ENCODE measurements at places on chromosomes 2 and 18. TPM values are rescaled to one million over a fixed set of nuclear protein-coding genes. Genes with fewer than 3 reads are reported as not detected.

DNA sequence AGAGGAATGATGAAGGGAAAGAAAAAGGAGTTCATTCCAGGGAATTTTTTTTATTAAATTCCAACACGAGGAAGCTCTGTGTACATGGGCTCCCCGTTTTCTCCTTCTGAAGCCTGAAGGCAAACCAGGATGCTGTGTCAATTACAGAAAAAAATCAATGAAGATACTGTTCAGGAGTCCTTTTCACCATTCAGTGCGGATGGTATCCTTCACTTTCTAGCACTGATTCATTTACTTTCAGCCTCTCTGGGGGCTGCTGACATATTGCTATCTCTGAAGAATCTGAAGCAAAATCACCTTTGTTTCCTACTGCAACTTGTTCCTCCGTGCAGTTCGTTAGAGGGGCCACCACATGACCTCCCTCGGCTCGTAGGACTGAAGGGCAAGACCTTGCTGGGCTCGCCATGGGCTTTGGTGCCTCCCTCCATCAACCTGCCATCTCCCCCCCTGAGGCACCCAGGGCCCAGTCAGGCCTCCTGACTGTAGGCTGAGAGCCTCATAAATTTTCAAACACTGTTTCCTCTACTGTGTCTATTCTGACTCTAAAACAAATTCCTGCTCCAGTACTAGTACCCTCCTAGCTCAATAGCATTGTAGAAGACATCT is 25.5 kb upstream of the ST8SIA3 start:
- no peak for DNase-seq

DNA sequence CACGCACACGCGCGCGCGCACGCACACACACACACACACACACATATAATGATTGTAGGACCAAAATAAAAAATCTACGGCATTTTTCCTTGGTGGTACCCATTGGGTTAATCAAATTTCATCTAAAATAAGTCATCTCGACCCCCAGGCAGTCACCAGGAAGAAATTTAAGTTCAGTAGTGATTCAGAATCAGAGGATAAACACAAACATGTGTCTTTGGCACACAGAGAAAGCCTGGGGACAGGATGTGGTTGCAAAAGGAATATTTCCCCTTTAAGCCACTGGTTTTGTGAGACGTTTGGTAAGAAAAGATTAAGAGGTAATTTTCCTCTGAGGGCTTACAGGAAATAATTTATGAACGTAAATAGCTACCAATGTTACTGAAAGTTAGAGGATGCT is 171.6 kb upstream of the PIEZO2 start:
- DNase-seq, result no peak

DNA sequence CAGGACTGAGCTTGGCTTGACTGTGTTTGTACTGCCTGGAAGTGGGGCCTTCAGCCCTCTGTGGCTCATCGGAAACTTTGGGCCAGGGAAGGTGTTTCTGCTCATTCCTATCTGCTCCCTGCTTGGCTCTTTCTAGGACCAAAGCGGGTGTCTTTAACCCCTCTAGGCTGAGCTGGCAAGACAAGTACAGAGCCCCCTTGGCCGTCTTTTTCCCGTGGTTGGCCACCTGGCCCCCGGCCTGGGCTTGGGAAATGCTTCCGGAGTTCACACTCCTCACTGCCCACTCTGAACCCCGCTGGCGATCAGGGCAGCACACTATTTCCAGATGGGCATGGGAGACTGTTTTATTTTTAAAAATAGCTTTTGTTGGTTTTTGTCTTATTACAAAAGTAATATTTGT is 243.0 kb downstream of the DYSF start:
- no peak for DNase-seq

DNA sequence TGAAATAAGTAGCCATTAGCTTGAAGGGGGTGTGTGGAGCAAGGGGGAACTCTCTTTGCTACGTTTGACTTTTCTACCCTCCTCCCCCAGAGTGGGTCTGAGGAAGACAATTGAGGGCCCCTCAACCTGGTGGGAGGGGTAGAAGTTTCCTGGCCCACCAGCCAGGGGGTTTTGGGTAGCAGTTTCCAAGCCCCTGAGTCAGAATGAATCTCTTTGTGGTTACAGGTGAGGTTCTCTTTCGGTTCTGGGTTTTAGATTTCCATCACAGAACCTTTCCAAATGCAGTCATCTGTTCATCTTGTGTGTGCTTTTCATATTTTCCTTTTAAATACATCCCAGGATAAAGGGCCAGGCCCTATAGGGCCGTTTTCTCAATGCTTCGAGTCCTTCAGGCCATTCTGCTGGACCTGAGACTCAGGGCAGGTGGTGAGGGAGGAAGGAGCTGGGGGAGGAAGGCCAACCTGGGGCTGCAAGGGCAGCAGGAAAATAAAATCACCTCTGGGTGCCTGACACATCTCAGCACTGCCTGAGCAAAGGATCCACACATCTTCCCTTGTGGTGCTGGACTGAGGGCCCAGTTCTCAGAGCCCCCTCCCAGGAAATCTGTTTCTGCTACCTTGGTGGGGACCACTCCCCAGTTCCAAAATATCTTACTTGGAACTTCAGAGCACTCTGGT is 4.7 kb downstream of the LBH start:
- no peak for DNase-seq

- DNase-seq, result no peak
These were observed 204.6 kb downstream of the CTNNA2 start for GRCh38 chr2:79717364-79718007.

DNA sequence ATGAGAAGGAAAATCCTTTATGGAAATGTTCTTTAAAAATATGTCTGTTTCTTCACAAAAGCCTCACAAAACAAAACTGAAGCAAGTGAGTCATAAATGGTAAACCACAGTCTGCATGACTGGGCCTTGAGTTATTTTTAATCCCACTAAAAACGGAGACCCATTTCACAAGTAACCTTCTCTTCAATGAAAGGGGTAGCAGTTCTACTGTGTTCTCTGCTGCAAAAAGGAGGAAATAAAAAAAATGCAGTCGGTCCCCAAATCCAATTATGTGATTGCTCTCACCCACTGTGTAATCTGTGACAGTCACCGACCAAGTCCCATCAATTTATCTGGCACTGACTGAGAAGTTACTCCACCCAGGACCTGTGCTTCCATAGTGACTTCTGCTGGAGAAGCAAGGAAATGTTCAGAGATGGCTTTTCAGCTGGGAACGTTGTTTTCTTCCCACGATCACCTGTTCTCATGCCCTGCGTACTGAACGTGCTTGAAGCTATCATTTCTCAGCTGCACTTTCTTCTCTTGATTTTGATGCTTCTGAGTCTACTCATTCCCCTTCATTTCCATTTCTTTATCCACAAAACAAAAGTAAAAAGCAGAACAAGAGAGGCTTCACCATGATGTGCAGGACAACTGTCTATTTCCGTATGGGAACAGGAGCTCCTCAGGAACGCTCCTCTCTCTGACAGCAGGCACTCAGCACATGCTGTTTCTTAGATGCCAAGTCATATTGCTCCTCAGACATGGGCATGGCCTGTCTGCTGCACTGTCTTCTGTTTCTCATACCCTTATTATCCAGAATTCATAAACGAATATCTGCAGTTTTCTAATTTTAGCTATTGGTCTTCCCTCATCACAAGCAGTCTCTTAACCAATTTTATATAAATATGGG is 80.0 kb upstream of the TMEM200C start:
- DNase-seq, result no peak

DNA sequence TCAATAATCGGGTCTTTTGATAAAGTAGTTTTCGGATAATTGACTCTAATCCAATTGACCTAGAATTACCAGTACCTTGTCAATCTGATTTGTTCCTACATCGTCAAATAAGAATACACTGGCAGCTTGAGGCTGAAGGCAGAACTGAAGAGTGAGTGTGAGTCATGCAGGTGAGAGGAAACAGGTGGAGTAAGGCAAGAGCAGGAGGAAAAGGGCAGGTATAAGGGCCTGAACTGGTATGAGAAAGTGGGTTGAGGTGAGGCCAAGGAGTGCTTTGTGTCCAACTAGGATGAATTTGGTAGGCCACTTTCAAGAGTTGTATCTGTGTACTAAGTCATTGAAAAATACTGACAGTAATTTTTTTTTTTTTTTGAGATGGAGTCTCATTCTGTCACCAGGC is 186.0 kb downstream of the ZNF385B start:
- DNase-seq, result no peak

- DNase-seq, result no peak
These were observed 51.2 kb downstream of the MAP3K20 start for GRCh38 chr2:173126819-173127218.

GRCh38 chr2:242004223-242004901 is 134.8 kb downstream of the RTP5 start:
- DNase-seq, result no peak

- DNase-seq, result no peak
These were observed 31.5 kb upstream of the HAAO start for GRCh38 chr2:42823744-42824453.

- DNase-seq, result no peak
These were observed 1821.8 kb upstream of the PIK3C3 start for GRCh38 chr18:40133253-40133652.

DNA sequence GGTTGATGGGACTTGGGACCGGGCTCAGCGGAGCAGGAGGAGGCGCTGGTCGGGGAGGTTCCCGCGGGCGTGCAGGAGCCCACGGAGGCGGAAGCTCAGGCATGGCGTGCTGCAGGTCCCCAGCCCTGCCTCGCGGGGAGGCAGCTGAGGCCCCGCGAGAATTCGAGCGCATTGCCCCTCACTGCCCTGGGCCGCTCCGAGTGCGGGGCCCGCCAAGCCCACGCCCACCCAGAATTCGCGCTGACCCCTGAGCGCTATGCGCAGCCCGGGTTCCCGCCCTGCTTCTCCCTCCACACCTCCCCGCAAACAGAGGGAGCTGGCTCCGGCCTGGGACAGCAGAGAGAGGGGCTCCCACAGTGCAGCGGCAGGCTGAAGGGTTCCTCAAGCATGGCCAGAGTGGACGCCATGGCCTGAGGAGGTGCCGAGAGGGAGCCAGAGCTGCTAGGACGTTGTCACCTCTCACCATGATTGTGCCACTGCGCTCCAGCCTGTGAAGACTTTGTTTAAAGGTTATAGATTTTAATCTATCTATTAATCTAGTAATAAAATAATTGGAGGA is 357.2 kb upstream of the RGPD4 start:
- no peak for DNase-seq

DNA sequence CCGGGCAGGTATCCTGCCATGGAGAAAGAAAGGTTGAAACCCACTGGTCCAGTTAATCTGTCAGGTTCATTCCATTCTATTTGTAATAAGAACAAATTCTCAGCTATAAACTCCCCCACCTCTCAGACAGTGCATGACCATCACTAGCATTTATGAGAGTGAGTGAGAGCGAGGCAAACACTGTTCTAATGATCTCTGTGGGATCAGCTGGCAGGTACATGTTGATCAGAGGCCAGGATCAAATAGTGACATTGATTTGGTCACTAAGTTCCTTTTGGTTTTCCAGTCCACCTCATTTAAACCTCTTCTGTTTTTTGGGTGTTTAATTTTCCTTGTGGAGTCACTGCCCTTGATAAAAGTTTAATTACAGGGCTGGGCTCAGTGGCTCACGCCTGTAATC is 423.1 kb upstream of the CHST9 start:
- no peak for DNase-seq

DNA sequence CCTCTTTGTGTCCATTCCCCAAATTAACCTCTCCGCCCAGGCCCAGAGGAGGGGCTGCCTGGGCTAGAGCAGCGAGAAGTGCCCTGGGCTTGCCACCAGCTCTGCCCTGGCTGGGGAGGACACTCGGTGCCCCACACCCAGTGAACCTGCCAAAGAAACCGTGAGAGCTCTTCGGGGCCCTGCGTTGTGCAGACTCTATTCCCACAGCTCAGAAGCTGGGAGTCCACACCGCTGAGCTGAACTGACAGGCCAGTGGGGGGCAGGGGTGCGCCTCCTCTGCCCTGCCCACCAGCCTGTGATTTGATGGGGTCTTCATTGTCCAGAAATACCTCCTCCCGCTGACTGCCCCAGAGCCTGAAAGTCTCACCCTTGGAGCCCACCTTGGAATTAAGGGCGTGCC is 13.5 kb downstream of the KHK start:
- DNase-seq, result no peak

- no peak for DNase-seq
These were observed 304.8 kb downstream of the PDE11A start for GRCh38 chr2:177767768-177768167.

DNA sequence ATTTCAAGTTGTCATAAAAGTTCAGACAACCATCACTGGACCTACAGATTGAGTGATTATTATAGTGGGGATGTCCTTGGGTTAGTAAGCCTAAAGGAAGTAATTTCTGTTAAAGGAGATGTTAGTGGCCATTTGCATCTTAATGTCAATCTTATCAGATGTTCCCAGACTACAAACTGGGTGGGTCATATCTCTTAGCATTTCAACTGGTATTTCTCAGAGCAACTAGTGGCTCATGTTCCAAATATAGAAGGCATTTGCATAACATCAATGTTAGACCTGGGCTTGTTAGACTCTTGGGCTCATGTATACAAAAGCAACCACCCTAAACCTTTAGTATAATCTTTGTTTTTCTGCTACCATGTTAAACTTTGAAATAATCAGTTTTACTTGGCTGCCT is 17.9 kb downstream of the PLEKHA3 start:
- DNase-seq, result no peak

DNA sequence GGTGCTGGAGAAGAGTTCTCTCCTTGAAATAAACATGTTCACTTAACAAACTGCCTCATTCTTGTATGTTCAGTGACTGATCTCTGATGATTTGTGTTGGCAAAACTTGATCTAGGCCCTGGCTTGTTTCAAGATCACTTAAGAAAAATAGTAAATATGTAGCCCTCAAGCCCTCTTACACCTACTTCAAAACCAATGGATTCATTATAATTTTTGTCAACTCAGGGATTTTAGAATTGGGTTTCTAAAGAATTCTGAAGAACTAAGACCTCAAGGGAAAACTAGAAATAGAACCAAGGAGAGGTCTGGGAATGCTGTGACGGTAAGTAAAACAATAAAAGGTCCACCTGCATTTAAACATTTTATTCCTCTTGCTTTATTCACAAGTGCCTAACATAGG is 1731.6 kb upstream of the CELF4 start:
- DNase-seq, result no peak

Gene LDLRAD4
- total RNA-seq, result 59.9 TPM

Gene NYAP2
- 0.14 TPM for total RNA-seq

Gene TACR1
- 2.7 TPM for total RNA-seq

Gene ALPG
- total RNA-seq, result 0.34 TPM

Gene RGPD4
- 0.17 TPM for total RNA-seq

Gene VWA3B
- total RNA-seq, result not detected

Gene TRABD2A
- total RNA-seq, result not detected

Gene SLC4A1AP
- 19.8 TPM for total RNA-seq
